Activated CD8-positive, alpha-beta memory T cell treated with anti-CD3 and anti-CD28 coated beads for 1 hour (primary cell): ENCODE measurements at places on chromosomes 3 and 15.

DNA sequence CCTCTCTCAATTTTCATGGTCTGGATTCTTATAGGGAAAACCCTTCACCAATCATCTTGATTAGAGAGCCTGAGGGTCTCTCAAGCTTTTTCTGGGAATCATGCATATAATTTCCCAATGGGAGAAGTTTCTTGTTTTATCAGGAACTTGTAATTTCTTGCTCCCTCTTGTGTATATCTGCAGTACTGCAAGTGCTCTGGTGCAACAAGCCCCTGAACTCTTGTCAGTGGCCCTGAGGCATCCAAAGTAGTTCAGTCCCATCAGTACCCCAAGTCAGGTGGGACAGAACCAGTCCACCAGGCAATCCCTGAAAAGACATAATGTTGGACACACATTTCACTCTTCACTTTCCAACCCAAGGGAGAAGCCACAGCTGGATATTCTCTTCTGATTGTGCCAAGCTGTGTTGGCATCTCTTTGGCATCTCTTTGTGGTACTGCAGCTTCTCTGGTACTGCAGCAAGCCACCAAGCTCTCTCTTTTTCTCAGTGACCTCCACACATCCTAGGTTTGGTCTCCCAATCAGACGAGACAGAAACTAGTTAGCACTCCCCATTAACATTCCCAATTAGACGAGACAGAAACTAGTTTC lies 214.5 kb downstream of the ZIC4 start:
- DNase-seq: no peak

GRCh38 chr3:117843356-117843755 lies 1133.8 kb downstream of the TUSC7 start:
- no peak for DNase-seq

GRCh38 chr3:175940881-175941280 lies 1081.7 kb downstream of the NAALADL2 start:
- DNase-seq: no peak

GRCh38 chr3:172018364-172018763 lies 21.0 kb upstream of the FNDC3B start:
- no peak for DNase-seq

GRCh38 chr3:148330542-148330941 lies 367.2 kb upstream of the AGTR1 start:
- no peak for DNase-seq

- DNase-seq: no peak
These were observed 73.2 kb downstream of the SUCNR1 start for GRCh38 chr3:151946606-151947005.

DNA sequence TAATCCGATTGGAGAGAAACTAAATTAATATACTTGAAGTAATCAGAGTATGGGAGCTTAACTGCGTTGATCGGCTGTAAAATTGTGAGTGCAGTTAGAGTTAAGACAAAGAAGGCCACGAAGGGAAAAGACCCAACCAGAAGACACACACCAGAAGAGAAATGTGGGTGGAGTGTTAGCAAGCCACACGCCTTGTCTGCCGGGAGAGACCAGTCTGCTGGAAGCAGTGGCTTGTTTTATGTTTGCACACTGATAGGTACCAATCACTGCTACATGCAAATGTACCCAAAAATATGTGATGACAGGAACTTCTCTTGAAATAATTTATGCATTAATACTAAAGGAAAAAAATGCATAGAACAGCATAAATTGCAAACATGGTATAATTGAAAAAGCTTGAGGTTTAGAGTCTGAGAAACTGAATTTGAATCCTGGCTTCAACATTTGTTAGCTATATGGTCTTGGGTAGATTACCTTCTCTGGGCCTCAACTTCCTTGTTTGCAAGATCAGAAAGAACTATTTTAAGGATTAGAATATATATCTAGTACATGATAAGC lies 23.1 kb downstream of the EEFSEC start:
- DNase-seq: no peak

DNA sequence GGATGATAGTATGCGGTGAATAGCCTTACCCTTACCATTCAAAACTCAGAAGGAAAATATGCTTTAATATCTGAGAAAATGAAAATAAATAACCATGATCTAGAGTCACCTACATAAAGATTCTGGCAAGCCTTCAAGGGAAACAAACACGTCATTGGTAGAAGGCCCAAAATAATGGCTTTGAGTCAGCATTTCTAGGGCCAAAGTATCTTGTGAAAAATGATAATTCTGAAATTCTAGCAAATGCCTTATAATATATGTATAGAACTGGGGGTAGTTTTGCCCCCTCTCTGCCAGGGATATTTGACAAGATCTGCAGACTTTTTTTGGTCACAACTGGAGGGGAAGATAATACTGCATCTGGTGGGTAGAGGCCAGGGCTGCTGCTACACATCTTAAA lies 15.4 kb downstream of the PLSCR1 start:
- DNase-seq: no peak

DNA sequence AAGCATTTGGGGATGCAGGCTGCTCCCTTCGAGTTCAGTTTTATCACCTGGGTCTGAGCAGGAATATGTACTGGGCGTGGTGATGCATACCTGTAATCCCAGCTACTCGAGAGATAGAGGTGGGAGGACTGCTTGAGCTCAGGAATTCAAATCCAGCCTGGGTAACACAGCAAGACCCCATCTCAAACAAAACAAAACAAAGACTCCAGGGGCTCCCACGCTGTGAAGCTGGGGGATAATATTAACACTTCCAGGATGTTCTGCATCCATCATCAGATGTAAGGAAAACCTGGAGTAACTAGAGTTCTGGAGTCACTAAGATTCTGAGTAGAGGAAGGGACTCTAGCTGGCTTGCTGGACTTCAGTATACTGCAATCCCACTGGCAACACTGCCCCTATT lies 40.6 kb downstream of the LYZL4 start:
- no peak for DNase-seq

DNA sequence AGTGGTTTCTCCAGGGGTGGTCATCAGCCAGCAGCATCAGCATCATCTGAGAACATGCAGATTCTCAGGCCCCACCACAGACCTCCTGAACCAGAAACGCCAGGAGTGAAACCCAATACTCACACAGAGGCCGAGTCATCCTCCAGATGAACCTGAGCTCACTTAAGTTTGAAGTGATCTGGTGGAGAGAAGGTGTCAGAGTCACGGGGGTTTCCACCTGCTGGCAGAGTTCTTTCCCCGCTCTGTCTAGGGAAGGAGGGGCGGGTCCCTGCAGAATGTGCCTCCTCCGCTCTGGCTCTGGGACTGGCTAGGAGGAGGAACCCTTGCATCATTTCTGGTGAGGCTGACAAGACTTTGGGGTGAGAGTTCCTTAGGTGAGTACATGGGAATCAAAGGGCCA lies 13.3 kb upstream of the KIF23 start:
- no peak for DNase-seq

DNA sequence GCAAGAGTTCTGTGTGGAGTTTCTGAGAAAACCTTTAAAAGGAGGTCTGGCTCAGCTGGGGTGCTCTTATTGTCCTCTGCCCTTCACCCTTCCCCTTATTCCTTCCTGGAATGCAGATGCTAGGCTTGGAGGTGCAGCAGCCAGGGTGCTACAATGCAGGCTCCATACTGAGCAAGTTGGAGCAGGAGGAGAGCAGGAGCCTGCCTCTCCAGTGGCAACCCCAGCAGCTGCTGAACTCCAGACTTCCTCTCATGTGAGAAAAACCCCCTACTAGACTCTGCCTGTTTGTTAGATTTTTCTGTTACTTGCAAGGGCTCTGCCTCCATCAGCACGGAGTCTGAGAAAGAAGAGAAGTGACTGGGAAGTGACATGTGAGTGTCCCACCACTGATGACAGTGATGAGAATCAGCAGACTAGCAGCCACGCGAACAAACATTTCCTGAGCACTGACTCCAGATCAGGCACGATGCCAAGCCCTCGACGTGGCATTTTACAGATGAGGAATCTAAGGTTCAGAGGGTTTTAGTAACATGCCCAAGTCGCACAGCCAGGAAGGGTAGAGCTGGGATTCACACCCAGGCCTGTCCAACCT lies 16.1 kb upstream of the RARRES1 start:
- no peak for DNase-seq

DNA sequence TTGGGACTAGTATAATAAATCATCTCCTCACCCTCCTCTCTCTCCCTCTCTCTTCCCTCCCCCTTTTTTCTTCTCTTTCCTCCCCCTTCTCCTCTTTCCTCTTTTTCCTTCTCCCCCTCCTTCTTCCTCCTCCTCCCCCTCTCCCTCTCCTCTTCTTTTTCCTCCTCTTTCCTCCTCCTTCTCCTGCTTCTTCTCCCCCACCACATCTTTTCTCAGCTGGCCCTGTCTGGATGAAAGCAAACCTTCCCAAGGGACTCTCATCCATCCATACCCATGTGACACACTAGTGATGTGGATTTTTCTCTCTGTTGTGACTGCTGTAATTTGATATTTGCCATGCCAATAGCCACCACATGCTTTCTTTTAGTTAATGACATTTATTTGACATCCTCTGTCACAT lies 127.2 kb downstream of the EBLN2 start:
- DNase-seq: no peak

DNA sequence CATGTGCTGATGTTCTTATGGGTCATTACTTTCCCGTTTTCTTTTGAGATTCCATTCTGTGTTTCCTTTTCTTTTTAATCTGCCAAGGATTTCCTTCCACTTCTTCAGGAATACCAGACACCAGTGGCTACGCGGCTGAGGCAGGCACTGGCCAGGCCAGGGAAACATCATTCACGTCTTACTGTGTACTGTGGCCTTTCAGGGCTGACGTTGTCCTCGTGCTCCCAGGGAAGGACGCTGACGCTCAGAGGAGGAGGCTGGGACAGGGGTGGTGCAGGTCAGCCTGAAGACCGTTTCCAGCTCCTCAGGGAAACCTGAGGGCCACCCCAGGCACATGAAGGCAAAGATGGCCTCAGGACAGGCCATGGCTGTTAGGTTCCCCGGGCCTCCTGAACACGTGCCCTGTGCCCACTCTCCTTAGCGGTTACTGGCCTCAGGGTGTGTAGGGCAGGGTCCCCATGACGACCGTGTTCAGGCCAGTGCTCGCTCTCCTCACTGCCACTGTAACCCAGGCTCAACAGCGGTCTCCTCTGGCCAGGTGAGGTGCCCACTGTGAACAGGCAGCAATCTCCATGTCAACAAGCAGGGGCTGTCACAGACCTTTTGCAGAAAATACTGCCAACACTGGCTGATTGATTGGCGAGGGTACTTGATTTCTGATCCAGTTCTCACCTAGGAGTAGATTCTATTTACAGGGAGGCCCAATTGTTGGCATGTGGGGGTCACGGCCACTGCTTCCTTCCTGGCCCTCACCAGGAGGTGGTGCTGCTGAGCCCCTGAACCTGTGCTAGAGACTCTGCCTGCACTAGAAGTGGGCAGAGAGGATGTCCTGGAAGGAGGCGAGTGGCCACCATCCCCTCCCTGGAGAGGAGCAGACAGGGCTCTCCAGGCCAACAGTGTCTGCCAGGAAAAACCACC lies 169.5 kb downstream of the ATP10A start:
- DNase-seq: peak; percentile 11

GRCh38 chr15:66774001-66774814 lies 72.2 kb downstream of the SMAD6 start:
- no peak for DNase-seq
